ENCODE measurements at places on chromosomes 7 and 10.

- DNase-seq: no peak
Measured at GRCh38 chr10:114678820-114679219, 20.7 kb upstream of the ABLIM1 start.

- no peak for DNase-seq
Measured at GRCh38 chr10:121792198-121792597, 135.6 kb downstream of the ATE1 start.

DNA sequence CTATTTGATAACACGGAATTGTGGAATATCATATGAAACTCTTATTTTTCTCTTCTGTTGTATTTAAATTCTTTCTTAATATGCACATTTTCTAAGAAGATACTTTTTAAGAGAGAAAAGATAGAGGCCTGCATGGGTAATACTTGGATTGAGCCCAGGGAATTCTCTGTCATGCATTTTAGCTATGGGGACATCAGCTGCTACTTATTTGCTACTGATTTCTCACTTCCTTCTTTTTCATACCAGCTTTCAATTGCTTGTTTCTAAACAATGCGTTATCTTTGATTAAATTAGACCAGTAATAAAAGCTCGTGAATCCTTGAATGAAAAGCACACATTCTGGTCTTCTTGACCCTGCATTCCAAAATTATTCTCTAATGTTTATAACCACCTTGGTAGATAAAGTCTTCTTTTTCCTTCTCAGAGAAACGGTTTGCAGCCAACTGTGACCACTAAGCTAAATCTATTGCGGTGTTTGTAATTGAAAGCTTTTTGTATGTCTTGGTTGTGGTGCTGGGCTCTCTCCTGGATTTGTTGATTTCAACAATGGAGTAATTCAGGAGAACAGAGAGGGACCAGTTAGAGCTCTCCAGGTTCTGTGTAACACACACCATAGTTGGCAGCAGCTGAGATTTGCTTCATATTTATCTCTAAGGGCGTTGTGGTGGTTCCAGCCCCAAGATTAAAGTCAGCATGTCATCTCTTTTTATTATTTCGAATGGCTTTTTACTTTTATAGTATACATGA is 139.3 kb downstream of the PPP1R9A start:
- DNase-seq: no peak

DNA sequence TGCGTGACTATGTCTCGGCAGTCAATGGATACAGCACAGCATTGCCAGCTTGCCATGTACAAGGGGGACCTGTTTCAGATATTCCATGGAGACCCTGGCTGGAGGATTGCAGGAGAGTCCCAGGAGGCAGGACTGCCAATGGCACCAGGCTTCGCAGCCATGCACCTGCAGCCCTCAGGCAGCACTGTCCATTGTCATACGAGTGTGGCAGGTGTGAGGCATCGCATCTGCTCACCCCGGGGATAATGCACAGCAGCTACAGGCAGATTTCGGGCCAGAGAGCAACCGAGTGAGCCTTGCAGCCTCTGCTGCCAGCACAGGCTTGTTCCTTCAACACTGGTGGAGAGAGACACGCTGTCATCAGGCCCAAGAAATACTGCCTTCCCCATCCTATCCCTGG is 415.1 kb downstream of the PAXIP1 start:
- no peak for DNase-seq

- DNase-seq: no peak
Measured at GRCh38 chr7:82530361-82530760, 86.8 kb upstream of the CACNA2D1 start.

DNA sequence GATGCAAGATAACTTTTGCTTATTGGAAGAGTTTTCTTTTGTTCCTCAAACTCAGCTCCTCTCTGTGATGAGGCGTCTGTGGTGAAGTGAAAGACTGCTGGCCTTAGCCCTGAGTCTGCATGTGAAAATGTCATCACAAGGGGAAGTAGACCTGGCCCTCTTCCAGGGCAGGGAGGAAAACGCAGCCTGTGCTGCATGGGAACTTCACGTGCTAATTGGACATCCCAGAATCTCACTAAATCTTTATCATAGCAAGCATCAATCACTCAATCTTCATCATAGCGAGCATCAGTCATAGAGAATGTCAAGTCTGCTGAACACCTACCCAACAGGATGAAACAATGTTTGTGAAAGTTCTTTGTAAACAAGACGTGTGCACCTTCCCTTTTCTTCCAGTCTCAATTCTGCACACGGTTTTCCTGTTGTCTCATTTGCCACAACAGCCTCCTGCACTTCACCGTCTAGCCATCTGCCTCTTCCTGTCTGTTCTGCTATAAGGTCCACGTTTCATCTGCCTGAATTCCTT is 314.6 kb downstream of the FRMD4A start:
- no peak for DNase-seq

- no peak for DNase-seq
Measured at GRCh38 chr7:33157311-33157710, 27.9 kb downstream of the BBS9 start.

GRCh38 chr7:140393756-140394306 is 4.5 kb downstream of the SLC37A3 start:
- no peak for DNase-seq

GRCh38 chr10:132586739-132587138 is 49.2 kb downstream of the INPP5A start:
- DNase-seq: no peak

GRCh38 chr10:14047431-14047830 is 283.3 kb downstream of the FRMD4A start:
- no peak for DNase-seq

DNA sequence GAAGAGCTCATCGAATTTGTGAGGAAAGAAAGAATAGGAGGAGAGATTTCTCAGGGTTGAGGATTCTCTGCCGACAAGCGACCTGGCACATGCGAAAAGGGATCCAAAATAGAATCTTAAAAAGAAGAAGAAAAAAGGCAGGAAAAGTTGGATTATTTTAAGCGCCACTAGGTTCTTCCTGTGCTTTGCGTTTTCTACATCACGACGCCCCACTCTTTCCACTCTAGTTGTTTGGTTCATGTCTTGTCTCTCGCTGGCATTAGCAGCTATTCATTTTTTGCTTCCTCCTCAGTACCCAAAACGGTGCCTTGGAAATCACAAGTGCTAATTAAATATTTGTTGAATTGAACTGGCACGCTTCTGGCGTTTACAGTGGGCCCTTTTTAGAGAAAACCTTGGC is 674 bp upstream of the FRA10AC1 start:
- no peak for DNase-seq

DNA sequence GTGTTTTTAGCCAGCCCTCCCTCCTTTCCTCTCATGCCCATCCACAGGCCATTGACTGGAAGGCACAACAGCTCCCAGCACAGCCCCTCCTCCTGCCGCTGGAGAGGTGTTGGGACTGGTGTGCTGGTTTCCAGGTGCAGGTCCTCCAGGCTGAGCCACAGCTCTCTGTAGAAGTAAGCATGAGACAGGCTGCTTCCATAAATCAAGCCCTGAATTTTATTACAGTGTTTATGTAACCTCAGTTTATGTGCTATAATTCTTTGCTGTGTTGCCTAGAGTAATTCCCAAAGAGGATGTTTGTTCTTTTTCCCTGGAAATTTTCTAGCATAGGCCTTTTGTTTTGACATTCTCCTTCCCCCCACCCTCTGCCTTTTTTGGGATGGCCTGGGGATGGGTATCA is 445.8 kb downstream of the AUTS2 start:
- no peak for DNase-seq

- no peak for DNase-seq
Measured at GRCh38 chr10:14114791-14115190, 215.9 kb downstream of the FRMD4A start.

GRCh38 chr10:73802276-73802991 is 9.0 kb downstream of the NDST2 start:
- no peak for DNase-seq

Measured in caudate nucleus (tissue), 63 donors.